ENCODE measurements at places on chromosomes 3 and 15.

DNA sequence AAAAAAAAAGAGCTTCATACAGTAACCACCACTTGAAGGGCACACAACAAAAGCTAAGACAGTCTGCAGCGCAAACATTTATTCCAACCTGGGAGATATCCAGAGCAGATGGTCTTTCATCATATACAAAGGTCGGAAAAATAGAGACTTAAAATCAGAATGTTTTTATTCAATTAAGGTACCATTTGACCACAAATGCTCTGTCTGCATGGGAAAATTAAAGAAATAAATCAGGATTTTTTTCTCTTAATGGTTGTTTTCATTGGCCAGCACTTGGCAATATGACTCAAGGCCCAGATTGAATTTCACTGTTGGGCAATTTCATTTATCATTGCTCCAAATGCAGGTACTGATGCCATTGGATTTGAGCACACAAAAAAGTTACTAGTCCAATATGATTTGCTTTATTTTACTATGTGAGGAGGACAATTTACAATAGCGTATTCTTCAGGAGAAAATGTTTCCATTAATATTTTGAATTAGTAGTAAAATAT, 145.9 kb upstream of the AGTR1 start:
- DNase-seq, result no peak

DNA sequence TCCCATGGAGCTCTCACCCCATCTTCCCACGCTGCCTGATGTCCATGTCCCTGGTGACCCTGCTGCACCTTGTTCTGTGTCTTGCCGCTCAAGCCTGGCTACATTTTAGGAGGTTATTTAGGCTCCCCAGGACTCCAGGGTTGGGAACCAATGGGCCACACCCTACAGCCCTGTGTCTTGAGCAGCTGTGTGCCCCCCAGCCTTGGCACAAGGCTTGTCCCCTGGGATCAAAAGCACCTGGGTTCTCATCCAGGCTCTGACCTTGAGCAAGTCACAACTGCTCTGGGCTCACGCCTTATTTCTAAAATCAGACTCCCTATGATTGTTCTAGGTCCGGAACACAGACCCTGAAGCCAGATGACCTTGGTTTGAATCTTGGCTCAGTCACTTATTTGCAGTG, 14.1 kb downstream of the SPSB4 start:
- DNase-seq, result no peak

GRCh38 chr3:135503760-135504686, 461.5 kb upstream of the PPP2R3A start:
- peak; percentile 24 for DNase-seq

- peak; percentile 49 for DNase-seq
These were observed 413.9 kb upstream of the MDFIC2 start for GRCh38 chr3:70726096-70726938.

GRCh38 chr3:139460076-139460475, 16.2 kb downstream of the RBP2 start:
- no peak for DNase-seq

Data from SJSA1 (cell line).